ENCODE measurements at places on chromosomes 3 and 15. TPM values are rescaled to one million over a fixed set of nuclear protein-coding genes. Genes with fewer than 3 reads are reported as not detected.

DNA sequence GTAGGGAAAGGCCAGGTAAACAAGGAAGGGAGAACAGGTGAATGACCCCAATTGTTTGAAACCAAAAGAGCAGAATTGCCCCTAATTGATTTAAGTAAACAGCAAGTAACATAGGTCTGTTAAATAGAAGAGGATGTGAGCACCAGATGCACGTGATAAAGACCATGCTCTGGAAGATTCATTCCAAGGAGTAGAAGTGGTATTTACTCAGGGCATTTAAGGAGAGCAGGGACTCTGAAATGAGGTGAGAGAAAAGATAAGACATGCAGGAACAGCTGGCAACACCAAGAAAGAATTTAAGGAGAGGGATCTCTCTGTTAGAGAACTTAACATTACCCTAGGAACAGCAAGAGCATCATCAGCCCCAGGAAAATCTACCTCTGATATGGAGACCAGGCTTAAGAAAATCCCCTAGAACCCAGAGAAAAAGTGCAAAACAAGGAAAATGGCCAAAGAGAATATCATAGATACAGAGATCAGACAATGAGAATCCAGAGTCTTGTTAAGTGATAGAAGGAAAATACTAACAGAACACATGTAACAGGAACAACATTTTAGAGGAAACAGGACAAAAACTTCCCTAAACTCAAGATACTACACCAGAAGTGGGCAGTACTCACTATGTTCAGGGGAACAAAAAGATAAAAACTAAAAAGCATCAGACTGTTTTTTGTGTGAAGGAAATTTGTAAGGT, 6.4 kb downstream of the NUDT16 start:
- no peak for DNase-seq
- H3K27me3 ChIP-seq, result no peaks in the 10 kb centered on the region
- no peak overlapping the region for H3K4me3 ChIP-seq
- no peaks in the 10 kb centered on the region for H3K4me1 ChIP-seq
- H3K27ac ChIP-seq, result no peak overlapping the region
- H3K36me3 ChIP-seq, result no peaks in the 10 kb centered on the region

DNA sequence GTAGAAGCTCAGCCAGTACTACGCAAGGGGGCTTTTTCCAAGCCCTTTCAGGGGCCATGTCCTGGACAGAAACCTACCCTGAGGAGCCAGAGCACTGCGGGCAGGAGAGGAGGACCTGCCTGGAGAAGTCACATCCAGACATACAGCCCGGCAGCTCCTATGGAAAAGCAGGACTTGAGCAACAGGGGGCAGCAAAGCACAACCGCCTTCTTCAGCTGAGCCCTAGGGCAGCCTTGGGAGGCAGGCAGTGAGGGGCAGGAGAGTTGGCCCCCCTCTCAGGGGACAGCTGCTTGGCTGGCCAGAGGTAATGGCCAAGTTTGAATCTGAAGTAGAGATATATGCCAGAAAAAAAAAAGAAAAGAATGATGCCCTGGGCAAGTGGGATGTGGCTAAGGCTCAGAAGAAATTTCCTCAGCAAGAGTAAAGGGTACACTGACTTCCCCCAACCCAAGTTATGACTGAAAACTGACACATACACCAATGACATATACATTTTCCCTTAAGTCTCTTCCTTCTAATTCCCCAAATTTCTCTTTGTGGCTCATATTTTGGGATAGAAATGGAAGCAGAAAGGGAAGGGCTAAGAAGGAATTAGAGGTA, 56.9 kb downstream of the CYP19A1 start:
- H3K4me1 ChIP-seq, result no peaks in the 10 kb centered on the region
- H3K36me3 ChIP-seq, result no peaks in the 10 kb centered on the region
- H3K27me3 ChIP-seq, result no peaks in the 10 kb centered on the region

DNA sequence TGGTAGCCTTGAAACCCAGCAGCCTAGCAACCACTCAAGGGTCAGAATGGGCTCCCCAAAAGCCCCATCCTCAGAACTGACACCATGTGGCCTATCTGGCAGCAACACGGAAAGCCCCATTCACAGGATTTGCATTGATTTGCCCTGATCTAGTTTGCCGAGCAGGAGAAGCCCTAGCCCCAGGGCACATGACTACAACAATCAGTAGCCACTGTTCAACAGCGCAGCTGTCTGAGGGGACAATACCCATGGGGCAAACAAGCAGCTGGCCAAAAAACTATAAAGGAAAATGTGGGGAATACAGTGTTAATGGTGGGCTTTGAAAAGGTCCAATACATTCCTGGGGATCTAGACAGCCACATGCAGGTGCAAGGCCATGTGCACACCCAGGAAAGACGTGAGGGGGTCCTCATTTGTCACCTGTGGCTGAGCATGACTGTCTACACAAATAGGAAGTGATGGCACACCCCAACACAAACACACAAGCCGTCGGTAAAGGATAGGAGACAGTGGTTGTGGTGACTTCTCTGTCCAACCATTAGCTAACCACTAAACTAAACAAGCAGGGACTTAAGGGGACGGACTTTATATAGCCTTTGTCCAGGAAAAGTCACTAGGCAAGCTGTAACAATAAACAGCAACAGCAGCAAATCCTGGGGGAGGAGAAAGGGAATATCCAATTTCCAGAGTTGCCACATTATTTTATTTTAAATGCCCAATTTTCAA, 113.7 kb downstream of the LRIG1 start:
- no peaks in the 10 kb centered on the region for H3K27me3 ChIP-seq
- no peak for DNase-seq
- H3K4me3 ChIP-seq, result no peak overlapping the region
- H3K36me3 ChIP-seq, result peaks cover 12% of the 10 kb centered on the region
- H3K4me1 ChIP-seq, result peaks cover 3% of the 10 kb centered on the region

DNA sequence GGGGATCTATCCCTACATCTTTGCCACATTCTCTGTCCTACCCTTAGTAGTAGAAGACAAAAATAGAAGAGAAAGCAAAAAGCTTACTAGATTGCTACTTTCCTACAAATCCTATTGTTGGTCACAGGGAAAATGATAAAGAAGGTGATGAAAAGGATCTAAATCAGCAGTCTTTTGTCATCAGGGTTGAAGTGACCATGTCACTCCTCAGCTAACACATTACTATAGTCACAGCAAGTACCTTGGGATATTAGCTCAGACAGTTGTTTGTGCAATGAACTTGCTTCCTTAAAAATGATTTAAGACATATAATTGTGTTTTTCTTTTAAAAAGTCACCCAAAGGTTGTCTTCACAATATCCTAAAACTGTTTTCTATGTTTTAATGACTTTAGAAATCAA, 6.3 kb downstream of the ST3GAL6 start:
- no peaks in the 10 kb centered on the region for H3K4me1 ChIP-seq
- no peak for DNase-seq
- H3K36me3 ChIP-seq, result no peaks in the 10 kb centered on the region
- H3K27me3 ChIP-seq, result no peaks in the 10 kb centered on the region
- no peak overlapping the region for H3K27ac ChIP-seq

GRCh38 chr15:86595741-86596140, 516.1 kb downstream of the AGBL1 start:
- no peak for DNase-seq
- no peak overlapping the region for H3K27ac ChIP-seq
- no peaks in the 10 kb centered on the region for H3K36me3 ChIP-seq
- no peaks in the 10 kb centered on the region for H3K4me1 ChIP-seq

- no peak overlapping the region for H3K27ac ChIP-seq
- DNase-seq, result no peak
- no peaks in the 10 kb centered on the region for H3K36me3 ChIP-seq
- no peak overlapping the region for H3K4me3 ChIP-seq
Measured at GRCh38 chr15:68175526-68175925, 29.6 kb downstream of the CALML4 start.

DNA sequence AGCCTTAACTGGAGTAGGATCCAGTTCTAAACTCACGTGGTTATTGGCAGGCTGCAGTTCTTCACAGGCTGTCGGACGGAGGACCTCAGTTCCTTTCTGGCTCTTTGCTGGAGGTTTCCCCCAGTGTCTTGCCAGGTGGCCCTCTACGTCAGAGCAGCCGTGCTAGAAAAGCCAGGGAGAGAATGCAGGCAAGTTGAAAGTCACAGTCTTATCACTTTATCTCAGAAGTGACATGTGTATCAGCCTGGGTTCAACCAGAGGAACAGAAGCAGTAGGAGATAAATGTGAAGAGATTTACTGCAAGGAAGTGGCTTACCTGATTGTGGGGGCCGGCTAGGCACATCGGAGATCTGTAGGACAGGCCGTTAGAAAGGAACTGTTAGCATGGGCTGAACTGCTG, 125.3 kb upstream of the BNIP2 start:
- no peak overlapping the region for H3K27ac ChIP-seq
- no peaks in the 10 kb centered on the region for H3K4me1 ChIP-seq
- no peak overlapping the region for H3K4me3 ChIP-seq
- H3K27me3 ChIP-seq, result no peaks in the 10 kb centered on the region
- DNase-seq, result no peak

Gene GRIP2
- 3.1 TPM for total RNA-seq
